GOT3 (cell line): ENCODE measurements at places on chromosomes 7 and 10.

DNA sequence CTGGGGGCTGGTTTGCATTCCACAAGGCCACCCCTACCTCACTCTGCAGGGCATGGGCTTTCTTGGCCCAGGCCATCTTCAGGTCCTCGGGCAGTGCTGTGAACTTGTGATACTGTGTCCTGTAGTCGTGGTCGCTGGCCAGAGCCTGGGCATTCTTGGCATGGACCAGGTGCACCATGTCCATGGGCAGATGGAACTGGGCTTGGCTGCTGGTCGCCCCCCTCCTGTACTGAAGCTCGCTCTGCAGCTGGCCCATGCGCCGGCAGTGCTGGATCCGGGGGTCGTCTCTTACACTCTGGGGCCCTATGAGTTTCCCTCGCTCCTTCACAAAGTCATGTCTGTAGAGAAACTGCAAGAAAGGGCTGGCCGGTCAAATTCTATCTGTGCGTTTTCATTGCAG, 51.7 kb downstream of the HABP2 start:
- no peak for DNase-seq

- DNase-seq = no peak
Measured at GRCh38 chr7:120825576-120825975, 32.4 kb downstream of the TSPAN12 start.

- no peak for DNase-seq
Measured at GRCh38 chr10:131580076-131580652, 268.6 kb upstream of the TCERG1L start.

- DNase-seq = no peak
Measured at GRCh38 chr10:22460101-22460500, 114.8 kb downstream of the SPAG6 start.

GRCh38 chr10:70810967-70811366, 4.8 kb upstream of the SGPL1 start:
- no peak for DNase-seq

DNA sequence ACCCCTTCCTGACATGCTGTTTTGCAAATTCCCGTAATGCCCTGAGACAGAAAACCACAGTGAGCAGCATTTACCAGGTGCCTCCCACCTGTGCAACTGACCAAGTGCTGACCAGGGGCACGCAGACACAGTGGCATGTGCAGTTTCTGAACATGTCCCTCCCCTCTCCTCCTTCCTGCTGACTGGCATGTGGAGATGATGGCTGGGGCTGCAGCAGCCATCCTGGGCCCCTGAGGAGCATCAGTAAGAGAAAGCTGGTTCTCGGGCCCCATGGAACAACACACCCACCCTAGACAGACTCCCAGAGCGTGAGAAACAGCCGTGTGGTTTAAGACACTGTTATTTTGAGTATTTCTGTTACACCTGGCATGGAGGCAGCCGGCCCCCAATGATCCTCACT, 66.2 kb upstream of the PDGFA start:
- no peak for DNase-seq

DNA sequence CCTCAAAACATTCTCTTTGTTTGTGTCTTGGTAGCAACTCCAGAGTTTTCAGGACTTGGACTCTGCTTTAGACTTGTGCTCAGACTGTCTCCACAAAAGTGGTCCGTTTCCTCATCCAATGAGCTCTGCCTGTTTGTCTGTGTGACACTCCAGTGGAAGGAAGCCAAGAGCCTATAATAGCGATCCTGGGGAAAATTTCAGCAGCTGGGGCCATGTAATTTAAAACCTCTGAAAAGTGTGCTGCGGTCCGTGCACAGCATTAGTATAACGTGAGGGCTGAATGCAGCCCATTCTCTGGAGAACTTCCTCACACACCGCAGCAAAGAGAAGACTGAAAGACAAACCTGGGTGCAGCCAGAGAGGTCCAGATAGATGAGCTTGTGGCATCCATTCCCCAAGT, at the start of gene LRRC17:
Gene LRRC17 (plus strand): TSS at position 259 of the 400 bp plus-strand sequence. CDS start 20,914 bp downstream, outside the sequence.
- DNase-seq = peak; percentile 19

GRCh38 chr7:130917669-130918128, 183.7 kb upstream of the KLF14 start:
- no peak for DNase-seq

DNA sequence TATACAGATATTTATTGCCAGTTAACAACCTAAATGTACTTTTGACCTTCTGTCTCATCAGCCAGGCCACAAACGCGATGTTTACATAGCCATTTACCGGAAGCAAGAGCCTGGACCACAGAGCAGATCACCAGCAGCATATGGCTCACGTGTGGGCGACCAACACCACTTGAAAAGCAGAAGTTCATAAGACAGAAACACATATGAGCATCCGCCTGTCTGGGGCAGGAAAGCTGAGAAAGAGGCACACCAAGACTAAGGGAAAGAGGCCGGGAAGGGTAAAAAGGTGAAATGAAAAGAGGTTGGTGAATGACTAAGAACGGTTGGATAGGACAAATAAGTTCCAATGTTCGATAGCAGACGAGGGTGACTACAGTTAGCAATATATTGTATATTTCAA, 1.3 kb downstream of the ABCB1 start:
- DNase-seq = no peak

DNA sequence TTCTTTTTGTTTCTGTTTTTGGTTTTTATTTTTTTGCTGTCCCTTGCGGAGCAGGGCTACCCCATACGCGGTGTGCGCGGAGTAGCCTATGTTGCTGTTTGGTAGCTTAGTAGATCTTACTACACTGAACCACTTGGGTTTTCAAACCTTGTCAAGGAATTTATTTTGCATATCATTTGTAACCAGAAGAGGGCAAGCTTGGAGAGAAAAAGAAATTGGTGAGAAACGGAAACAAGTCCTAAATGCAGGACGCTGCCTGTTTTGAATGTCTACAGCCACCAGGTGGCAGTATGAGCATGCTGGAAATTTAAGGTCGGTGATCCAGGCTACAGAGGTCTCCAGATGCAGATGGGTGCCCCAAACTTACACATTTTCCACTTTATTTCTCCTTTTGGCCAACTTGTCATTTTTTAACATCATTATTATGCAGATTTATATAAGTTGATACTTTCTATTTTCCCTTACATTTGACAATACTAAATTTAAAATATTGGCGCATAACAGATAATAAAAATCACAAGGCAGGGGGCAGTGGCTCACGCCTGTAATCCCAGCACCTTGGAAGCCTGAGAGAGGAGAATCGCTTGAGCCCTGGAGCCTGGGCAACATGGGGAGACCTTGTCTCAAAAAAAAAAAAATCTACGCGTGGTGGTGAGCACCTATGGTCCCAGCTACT, 15.3 kb upstream of the TRA2A start:
- peak; percentile 58 for DNase-seq

- no peak for DNase-seq
Measured at GRCh38 chr10:45075826-45076380, 75.2 kb downstream of the ZNF22 start.

DNA sequence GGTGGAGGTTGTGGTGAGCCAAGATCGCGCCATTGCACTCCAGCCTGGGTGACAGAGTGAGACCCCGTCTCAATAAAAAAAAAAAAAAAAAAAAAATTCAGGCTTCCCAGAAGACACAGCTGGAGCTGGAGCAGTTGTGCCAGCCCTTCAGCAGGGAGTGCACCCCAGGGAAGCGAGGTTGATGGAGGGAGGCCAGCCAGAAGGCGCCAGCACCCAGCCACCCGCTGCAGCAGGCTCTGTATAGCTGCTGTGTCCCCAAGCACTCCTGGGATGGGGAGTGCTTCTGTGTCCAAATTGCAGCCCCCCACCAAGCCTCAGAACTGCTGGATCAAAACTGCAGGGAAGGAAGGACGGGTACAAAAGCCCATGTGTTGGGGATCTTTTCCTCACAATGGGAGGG, 47.8 kb downstream of the COBL start:
- DNase-seq = no peak

DNA sequence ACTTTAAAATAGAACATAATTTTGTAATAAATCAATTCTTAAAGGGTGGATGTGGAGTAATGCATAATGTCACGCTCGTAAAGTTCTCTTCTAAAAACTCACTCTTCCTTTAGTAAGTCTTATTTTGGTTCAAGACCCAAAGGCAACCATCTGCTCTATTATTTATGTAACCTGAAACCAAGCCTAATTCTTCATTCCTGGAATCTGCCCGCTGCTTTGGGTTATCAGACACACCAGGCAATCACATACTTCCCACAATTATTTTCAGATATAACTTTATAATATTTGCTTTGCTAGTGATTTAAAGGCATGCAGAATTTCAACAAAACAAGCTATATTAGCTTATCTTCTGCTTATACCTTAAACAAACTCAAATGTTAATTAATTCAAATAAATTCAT, 39.0 kb downstream of the RAB11FIP2 start:
- DNase-seq = no peak

DNA sequence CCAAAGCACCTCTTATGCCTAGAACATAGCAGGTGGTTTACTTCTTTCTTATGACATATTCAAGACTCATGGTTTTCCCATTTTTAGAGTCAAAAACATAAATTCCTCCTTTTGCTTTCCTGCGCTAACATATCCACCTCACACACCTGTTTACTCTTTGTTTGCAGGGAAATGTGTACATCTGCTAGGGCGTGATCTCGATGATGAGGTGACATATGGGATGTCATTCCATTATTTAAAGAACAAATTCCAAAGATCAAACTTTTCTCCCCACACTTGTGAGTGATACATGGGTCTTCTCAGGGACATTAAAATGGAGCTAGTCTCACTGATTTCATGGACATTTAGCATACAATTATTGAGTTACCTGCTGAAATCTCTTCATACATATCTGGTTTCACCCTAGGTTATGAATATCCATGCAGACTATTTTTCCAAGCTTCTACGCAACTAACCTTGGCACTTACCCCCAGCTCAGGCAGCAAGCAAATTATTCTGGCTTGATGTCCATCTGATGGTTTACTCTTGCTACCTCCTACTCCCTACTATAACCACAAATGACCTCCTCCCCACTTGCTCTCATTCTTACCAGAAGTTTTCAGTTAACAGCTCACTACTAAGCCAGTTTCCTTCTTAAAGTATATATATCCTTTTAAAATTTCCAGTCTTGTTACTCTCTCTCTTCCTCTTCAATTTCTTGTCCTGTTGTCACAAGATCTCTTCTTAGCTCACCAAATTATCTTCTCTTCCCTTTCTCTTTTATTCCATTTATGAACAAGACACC, 208.5 kb downstream of the RNLS start:
- no peak for DNase-seq

DNA sequence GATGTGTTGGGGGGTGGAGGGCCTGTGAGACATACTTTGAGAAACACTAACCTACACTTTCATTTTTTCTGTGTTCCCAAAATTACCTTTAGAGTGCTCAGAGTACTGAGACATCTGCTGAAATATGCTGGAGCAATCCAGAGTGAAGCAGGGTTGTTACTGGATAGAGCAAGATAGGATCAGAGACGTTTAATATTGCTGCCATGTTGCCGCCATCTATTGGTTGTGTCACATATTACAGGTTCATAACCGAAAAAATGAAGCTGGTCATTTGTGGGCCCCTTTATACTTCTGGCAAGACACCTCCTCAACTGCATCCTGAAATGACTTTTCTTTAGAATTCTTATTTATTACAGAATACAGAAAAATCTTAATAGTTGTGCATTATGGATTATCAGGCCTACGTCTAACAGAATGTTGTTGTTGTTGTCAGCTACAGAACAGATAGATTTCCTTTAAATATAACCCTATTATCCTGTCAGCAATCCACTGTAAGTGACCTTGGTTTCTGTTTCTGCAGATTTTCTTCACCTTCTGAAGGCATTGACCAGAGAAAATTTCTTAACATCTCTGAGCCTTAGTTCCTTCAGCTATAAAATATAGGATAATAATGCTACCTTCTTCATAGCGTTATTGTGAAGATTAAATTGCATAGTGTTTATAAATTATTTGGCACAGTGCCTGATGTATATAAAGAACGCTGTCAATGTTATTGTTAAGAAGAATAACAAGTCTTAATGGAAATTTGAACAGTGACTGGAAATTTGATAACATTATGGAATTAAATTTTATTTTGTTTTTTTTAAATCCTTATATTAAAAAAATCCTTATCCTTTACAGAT, 16.2 kb upstream of the DLD start:
- no peak for DNase-seq

GRCh38 chr10:96309628-96310320, 5.5 kb downstream of the DNTT start:
- DNase-seq = no peak

- DNase-seq = no peak
Measured at GRCh38 chr7:38410056-38410455, 136.6 kb upstream of the TARP start.

DNA sequence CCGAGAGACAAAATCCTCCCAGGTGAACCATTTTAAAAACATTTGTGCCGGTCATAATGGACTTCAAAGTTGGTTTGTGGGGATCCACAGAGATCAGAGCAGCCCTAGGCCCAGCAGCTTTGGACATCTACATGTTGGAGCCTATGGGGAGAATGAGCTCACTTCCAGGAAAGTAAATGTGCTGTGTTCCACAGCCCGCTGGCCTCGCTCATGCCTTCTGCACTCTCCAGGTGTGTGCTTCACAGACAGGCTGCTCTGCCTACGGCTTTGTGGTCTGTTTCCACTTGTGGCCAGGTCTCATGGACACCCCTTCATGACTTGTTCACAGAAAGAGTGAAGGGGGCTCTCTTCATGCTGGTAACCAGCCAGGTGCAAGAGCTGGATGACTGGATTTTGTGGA, 141.6 kb downstream of the ADARB2 start:
- DNase-seq = no peak

DNA sequence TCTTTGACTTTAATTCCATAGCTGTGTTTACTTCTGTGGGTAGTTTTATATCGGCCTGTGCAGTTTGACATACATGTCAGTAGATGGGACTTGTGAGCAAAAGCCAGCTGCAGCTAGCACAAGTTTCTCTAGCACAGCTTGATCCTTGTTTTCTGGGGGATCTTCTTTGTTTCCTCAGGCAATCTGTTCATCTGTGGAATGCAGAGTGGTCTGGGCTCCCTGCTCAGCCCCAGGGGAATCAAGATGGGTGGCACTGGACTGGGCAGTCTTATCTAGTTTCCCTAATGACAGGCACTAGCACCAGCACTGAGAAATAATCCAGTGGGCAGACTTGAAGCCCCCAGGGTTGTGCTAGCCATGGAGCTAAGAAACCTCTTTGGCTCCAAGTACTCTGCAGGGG, 40.8 kb downstream of the CYP2C19 start:
- DNase-seq = no peak

- DNase-seq = no peak
Measured at GRCh38 chr7:84637568-84638338, 443.2 kb upstream of the SEMA3A start.

- no peak for DNase-seq
Measured at GRCh38 chr7:77235276-77235675, 35.7 kb upstream of the FGL2 start.

- no peak for DNase-seq
Measured at GRCh38 chr10:18753312-18753895, 94.2 kb downstream of the ARL5B start.
